ENCODE measurements at places on chromosomes 7 and 10.

DNA sequence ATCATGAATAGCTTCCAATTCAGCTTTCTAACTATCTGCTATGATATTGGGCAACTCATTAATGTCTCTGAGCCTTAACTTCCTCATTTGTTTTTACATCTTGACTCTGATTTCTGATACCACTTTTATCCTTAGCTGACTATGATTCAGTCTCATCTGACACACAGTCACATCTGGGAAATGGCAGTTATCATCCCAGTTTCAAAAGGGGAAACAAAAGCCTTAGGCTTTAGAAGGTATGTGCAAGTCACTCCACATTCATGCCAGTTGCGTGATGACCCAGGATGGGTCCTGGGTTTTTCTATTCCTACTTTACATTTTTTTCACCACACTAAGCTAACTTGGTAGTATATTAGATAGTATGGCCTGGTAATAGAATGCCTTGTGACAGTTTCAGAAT, 12.7 kb downstream of the SCIN start:
- DNase-seq, result no peak

DNA sequence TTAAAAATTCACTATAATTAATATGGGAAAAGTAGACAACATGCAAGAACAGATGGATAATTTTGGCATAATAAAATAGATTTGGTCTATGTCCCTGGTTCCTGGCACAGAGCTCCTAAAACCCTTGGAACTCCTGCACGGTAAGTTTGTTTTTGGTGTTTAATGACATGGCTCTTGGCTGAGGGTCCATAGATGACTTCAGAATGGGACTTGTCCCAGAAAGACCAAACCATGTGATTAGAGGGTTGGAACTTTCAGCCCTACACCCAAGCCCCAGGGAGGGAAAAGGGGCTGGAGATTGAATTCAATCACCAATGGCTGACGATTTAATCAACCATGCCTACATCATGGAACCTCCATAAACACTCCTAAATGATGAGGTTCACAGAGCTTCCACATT, 12.6 kb upstream of the GSDME start:
- DNase-seq, result no peak

GRCh38 chr10:61476529-61476928, 23.3 kb upstream of the TMEM26 start:
- DNase-seq, result no peak

DNA sequence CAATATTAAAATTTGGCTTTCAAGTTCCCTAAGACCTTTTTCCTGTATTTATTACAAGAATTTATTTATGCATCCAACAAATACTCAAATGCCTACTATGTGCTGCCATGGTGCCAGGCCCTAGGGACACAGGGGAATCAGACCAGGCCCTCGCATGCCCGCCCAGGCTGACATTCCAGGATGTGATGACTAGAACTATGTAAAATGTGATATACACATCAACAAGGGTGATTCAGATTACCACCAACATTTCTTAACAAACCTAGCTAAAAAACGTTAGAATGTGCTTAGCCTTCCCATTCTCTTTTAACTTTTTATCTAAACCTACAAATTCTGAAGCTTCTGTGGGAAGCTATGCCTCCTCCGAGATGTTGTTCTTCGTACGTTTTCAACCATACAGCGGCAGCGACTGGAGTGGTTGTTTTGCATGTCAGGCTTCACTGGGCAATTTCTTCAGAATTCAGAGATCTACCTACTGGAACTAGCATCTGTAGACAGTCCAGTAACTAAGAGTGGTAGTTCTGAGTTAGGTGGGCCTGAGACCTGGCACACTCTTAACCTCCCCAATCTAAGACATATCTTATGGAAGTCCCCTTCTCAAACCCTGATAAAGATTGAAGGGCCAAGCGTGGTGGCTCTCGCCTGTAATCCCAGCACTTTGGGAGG, 22.1 kb downstream of the GNA12 start:
- DNase-seq, result no peak

DNA sequence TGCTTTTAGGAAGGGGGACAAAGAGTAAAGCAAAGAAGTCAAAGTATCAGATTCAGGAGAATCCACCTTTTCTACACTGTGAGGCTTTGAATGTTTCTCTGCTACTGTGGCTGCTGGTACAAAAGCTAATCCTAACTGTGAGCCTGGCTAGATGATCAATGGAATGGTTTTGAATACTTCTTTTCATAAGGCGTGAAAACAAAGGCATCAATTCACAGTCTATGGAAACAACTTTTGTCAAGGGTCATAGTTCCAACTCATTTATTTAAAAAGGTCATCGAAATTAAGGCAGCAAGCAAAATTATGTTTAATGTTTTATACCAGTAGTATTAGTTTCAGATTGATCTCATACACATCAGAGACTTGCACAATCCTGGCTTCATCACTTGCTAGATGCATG, 118.1 kb downstream of the CTTNBP2 start:
- no peak for DNase-seq
